Calu3 (cell line): ENCODE measurements at places on chromosomes 16 and 17. TPM values are rescaled to one million over a fixed set of nuclear protein-coding genes. Genes with fewer than 3 reads are reported as not detected.
A peak's percentile ranks its signal among the peaks of the same experiment; 100 is the strongest.

AOC2 gene
- total RNA-seq, result 10.5 and 14.4 TPM in 2 replicates

SDR42E1 gene
- 33.0 and 34.3 TPM in 2 replicates for total RNA-seq

GRCh38 chr17:50799582-50799981 lies 32.3 kb upstream of the ANKRD40CL start:
- no peak for DNase-seq
- H3K4me3 ChIP-seq, result no peak overlapping the region
- H3K36me3 ChIP-seq, result no peaks in the 10 kb centered on the region
- no peak overlapping the region for H3K27ac ChIP-seq

GRCh38 chr17:38958326-38958725 lies 8.9 kb downstream of the FBXO47 start:
- no peaks in the 10 kb centered on the region for H3K36me3 ChIP-seq
- H3K27ac ChIP-seq, result no peak overlapping the region

DNA sequence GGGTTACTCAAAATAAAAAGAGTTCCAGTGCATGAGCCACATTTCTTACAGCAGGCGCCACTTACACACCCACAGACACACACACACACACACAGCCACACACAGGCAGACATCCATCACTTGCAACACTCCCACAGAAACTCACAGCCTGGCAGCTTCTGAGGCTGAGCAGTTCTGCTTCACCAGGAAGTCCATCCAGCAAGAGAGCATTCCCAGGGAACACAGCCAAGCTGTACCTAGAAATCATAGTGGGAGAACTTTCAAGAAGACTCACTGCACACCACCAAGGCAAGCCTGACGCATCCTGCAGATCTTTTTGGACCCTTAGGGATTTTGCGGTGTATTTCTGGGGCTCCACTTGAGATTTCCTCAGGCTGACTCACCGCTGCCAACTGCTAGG lies 140.9 kb upstream of the WSB1 start:
- H3K4me1 ChIP-seq, result no peaks in the 10 kb centered on the region
- H3K27me3 ChIP-seq, result no peaks in the 10 kb centered on the region
- no peaks in the 10 kb centered on the region for H3K36me3 ChIP-seq

DNA sequence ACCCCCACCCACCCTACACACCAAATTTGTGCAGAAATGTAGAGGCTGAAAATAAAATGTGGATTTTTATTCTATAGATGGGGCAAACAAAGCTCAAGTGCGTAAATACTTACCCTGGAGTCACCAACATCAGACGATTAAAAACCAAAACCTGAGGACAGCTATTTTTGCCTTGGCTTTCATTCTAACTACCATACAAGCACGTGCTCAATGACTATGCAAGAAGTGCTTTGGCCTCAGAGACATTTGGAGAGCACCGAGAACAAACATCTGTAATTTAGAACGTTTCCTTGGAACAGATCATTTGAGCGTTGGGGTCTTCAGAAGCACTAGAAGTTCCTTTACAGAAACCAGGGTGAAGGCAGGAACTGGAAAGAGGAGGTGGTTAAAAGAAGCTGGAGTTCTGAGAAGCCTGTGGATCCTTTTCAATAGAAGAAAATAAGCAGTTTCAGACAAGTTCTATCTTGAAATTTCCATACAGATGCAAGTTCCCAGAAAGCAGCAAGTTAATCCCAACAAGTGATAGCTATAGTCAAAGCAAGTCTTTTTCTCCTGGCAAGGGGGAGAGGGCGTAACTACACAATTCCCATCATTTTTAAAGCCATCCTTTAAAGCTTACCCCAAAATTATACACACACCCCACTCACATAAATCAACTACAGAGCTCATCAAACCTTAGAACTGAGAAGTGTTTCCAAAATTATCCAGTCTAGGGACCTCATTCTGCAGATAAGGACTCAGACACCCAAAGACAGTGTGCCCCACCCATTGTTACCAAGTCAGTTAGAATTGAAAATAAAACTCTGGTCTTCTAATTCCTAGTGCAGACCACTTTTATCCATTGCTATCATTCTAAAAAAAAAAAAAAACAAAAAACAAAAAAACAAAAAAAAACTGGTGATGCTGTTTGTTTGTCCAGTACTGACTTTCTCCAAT lies 29.6 kb upstream of the CDRT4 start:
- peaks cover 7% of the 10 kb centered on the region for H3K36me3 ChIP-seq
- H3K27ac ChIP-seq, result no peak overlapping the region
- no peak for DNase-seq
- no peaks in the 10 kb centered on the region for H3K27me3 ChIP-seq
- H3K4me1 ChIP-seq, result no peaks in the 10 kb centered on the region

- H3K4me1 ChIP-seq, result peaks cover 5% of the 10 kb centered on the region
- no peaks in the 10 kb centered on the region for H3K36me3 ChIP-seq
These were observed 61.1 kb downstream of the CYLD start for GRCh38 chr16:50802961-50803360.

- H3K27ac ChIP-seq, result peak overlapping the region; percentile 2
- peaks cover 19% of the 10 kb centered on the region for H3K27me3 ChIP-seq
- H3K36me3 ChIP-seq, result peaks cover 11% of the 10 kb centered on the region
- peak; percentile 58 for DNase-seq
- peaks cover 30% of the 10 kb centered on the region for H3K4me1 ChIP-seq
These were observed 26.0 kb downstream of the NECAB2 start for GRCh38 chr16:83994087-83994486.

DNA sequence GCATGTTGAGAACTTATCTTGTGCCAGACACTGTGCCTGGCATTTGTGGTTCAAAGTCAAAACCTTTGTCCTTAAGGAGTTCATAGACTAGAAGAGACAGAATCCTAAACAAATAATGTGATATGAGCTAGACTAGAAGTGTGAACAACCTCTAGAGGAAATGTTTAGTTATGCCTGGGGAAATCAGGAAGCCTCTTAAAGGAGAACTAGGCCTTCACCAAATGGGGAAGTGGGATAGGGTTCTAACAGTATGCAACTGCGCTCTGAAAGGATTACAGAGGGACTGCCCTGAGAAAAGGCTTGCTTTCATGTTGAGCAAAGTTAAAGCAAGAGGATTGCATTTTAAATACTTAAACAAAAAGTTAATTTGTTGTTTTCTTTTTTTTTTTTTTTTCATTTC lies 4.9 kb downstream of the RUNDC1 start:
- H3K27me3 ChIP-seq, result no peaks in the 10 kb centered on the region
- H3K27ac ChIP-seq, result peak overlapping the region; percentile 56
- H3K4me3 ChIP-seq, result no peak overlapping the region
- peaks cover 81% of the 10 kb centered on the region for H3K36me3 ChIP-seq

DNA sequence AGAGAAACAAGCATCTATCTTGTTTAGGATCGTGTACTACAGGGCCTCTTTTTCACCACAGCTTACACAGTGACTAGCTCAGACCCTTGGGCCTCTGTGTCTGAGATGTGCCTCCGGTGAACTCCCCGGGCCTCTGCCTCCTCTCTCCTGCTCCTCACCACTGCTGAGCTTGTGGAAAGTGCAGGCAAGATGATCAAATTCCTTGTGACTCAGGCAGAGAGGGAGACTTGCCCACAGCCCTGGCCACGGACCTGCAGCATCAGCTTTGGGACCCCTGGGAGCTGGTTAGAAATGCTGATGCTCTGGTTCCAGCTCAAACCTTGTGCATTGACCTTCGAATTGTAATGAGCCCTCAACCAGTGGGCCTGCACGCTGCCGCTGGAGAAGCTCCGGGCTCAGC lies 79.8 kb downstream of the ZDHHC7 start:
- H3K27me3 ChIP-seq, result peaks cover 58% of the 10 kb centered on the region
- no peak for DNase-seq
- no peaks in the 10 kb centered on the region for H3K36me3 ChIP-seq
- H3K27ac ChIP-seq, result no peak overlapping the region
- H3K4me1 ChIP-seq, result no peaks in the 10 kb centered on the region
